ENCODE measurements at places on chromosomes 4 and X.

DNA sequence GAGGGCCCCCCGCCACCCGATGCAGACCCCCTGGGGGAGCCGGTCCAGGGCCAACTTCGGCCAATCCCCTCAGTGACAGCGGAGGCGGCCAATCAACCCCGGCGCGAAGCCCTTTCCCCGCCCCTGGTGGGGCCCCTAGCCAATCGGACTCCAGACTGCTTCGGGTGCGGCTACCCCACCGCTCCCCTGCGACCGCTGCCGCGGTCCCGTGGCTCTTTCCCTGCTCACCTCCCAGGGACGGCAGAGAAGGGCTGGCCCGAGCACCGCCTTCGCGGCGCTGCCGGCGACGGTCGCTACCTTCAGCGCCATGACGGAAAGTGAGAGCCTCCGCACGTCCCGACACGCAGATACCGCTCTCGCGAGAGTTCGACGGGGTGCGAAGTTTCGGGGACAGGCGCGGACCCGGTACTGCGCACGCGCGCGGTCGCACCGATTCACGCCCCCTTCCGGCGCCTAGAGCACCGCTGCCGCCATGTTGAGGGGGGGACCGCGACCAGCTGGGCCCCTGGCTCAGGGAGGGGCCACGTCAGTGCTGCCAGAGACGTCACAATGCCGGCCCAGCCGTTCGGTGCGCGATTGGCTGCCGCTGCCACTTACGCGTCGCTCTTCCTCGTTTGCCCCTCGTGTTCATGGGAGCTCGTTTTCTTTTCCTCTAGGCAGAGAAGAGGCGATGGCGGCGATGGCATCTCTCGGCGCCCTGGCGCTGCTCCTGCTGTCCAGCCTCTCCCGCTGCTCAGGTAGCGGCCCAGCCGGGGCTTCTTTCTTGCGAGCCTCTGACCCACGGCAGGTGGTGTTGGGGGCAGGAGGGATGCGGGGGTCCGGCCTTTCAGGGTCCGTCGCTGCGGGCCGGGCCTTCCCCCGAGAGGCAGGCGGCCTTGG lies at the start of the genes IDH3G and SSR4:
TSS of gene IDH3G (minus strand) at position 358 of the 879 bp plus-strand sequence. CDS start at position 309, 49 bp downstream.
TSS of gene SSR4 (plus strand) at position 651 of the 879 bp plus-strand sequence. CDS start at position 671, 20 bp downstream.
- peak; percentile 88 for DNase-seq

GRCh38 chr4:147174591-147174990 lies 228.9 kb upstream of the TTC29 start:
- DNase-seq: no peak

GRCh38 chrX:154355094-154355775 lies 19.2 kb downstream of the FLNA start:
- no peak for DNase-seq

DNA sequence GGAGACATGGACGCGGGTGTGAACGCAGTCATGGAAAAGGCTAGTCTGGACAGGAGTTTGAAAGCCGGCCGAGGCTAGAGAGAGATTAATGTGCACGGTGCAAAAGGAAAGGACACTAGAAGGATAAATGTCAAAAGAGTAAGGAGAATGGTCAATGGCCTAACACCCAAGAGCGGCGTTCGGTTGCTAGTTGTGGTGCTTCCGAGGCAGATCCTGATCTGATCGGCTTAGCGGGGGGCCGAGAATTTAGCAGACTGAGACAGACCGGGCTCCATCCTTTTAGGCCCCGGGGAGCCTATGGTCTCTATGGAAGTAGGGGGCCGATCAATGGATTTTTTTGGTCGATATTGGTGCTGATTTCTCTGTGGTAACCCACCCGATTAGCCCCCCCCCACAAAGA lies 6.9 kb downstream of the GAGE10 start:
- DNase-seq: no peak

GRCh38 chr4:118817178-118817930 lies 18.6 kb downstream of the SEC24D start:
- no peak for DNase-seq

GRCh38 chr4:3660086-3660927 lies 105.9 kb upstream of the ADRA2C start:
- no peak for DNase-seq

GRCh38 chrX:16786791-16787735 lies 797 bp downstream of the TXLNG start:
- DNase-seq: no peak

DNA sequence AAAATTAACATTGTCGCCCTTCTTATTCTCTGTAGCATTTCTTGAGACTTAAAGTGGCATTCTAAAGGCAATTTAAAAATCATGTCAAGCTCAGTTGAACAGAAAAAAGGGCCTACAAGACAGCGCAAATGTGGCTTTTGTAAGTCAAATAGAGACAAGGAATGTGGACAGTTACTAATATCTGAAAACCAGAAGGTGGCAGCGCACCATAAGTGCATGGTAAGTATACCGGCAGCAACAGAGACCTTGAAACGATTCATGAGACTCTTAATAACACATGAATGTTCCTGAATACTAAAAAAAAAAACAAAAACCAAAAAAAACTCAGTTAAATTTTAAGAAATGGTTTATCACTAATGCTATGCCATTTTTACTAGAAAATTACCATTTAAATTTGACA lies 82.4 kb upstream of the HPRT1 start:
- DNase-seq: no peak

DNA sequence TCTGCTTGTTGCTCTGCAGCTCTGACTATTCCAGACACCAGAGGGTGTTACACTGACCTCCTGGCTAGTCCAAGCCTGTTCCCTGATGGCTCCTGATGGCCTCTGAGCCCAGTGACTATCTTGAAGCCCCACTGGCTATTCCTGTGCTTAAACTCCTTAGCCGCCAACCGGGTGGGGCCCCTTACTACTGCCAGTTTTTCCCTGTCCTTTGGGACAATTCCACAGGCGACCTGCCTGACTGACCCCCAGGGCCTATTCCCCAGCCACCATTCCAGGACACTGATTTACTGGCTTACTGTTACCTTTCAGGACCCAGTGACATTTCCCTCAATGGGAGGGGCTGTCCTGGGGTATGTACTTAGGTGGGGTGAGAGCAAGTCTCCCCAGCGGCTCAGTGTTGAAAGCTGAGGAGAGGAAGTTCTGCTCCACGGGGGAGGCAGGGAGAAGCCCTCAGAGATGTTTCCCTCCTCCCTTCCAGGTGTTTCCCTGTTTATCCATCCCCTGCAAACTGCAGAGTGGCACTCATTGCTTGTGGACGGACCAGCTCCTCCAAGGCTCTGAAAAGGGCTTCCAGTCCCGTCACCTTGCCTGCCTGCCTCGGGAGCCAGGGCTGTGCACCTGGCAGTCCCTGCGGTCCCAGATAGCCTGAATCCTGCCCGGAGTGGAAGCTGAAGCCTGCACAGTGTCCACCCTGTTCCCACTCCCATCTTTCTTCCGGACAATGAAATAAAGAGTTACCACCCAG lies 4.0 kb downstream of the TIMP1 start:
- DNase-seq: no peak
